ENCODE measurements at places on chromosomes 3 and 15.

DNA sequence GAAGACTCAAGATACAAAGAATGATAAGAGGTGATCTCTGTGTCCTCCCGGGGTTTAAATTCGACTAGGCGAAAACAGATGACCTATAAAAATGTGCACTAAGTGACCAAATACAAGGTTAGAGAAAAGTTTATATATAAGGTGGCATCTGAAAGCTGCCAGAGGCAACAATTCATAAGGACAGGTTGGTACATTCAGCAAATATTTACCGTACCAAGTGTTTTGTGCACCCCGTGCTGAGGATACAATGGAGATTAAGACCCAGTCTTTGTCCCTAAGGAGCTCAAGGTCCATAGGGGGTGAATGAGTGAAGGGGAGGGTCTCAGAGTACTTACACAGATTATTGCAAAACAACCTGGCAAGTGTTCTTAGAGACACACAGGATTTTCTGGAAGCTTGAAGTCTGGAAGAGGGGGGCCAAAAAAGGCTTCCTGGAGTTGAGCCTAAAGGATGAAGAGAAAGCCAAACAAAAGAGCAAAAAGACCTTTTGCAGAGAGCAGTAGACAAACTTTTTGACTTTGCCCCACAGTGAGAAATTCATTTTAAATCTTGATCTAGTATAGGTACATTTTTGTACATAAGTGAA is 71.4 kb upstream of the LRIG1 start:
- no peak for DNase-seq

GRCh38 chr3:103195216-103195615 is 760.4 kb downstream of the ZPLD1 start:
- DNase-seq, result no peak

DNA sequence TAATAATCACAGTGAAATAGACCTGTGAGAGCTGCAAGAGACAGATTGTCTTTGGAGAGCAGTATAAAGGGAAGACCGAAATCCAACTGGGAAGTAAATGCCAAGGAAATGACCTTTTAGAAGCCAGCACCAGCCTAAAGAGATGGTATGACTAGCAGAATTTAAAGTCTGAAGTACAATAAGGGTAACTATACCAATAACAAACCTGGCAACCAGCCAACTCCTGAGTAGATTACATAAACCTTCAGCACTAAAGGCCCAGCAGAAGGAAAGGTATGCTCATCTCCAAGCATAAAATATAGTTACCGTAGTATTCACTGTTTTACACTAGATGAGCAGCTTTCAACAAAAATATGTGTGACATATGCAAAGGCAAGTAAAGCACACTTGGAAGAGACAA is 155.1 kb upstream of the SATB1 start:
- no peak for DNase-seq

DNA sequence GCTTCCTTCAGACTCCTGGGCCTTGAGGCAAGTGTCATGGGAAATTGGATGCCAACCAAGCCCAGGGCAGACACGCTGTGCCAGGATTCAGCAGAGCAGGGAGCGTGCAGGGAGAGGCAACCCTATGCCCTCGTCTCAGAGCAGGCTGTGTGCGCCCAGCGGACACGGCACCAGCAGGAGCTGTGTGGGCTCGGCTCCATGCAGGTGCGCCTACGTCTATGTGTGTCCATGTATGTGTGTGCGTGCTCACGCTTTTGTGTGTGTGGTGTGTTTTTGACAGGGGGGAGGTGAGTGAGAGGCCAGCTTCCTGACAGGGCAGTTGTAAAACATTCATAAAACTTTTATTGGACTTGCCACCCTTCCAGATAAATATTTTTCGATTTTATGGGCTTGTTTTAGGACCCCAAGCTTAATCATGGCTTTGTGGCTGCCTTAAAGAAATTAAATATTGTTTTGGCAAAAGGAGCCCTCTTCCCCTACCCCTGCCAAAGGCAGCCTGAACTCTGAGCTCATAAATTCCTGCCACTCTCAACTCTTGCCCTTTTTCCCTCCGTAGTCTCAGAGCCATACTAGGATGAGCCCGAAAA is 84.4 kb downstream of the DNAJB8 start:
- no peak for DNase-seq

DNA sequence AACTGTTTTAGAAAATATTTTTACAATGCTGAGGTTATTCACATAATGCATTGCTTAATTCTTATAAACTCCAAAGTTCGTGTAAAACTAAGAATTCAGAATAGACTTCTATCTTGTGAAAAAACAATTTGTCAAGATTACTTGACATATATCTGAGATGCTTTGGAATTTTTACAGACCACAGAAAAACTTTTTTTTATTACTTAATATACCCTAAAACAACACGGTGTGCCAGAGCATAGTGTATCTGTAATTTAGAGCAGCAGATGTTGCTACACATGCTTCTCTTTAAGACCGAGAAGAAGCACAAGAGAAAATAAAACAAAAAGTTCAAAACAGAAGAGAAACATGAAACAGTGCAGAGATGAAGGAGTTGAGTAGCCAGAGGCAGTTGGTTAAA is 26.4 kb downstream of the ASB7 start:
- DNase-seq, result no peak

DNA sequence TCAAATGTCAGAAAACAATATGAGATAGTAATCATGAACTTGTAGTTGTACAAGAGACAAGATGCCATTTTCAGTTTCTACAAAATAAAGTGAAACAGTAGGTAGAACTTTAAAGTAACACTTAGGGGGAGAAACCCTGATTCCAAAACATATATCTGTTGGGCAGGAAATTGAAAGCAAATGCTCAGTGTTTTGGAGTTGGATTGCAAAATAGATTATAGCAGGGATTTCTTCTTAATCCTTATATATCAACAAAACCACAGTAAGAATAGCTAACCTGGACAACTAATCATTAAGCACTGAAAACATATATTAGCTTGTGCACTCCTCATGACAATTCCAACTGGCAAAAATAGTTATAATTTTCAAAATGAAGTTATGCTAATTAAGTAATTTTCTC is 46.9 kb downstream of the COMMD2 start:
- no peak for DNase-seq

- no peak for DNase-seq
These were observed 178.7 kb upstream of the ANKRD28 start for GRCh38 chr3:15976524-15976923.

DNA sequence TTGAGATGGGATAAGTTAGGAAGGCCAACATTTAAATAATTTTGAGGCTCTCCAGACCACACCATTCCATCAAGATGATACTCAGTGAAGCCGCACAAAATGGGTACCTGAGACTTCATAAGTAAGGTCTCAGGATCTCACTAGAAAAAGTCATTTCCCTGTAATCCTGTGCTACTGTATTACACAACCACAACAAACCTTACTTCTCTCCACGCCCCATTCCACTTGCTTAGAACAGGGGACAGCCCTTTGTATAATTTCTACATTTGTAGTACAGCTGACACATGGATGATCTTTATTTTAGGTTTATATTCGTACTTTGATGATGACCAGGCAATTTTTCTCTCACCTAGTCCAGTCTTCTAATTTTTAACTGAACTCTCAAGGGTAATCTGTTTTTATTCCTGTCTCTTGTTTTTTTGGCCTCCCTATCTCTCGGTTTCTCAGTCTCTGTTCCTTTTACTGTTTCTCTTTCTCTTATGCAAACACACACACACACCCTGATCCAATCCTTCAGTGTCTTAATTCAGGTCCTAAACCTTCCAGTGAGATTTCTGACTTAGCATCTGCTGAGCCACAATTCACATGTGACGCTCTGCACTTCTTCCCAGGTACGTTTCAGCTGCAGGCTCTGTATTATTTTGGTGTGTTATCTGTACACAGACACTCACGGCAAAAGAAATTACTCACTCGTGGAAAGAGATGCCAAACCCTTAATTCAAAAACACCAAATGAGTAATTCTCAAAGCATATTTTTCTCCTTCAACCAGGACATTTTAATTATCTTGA is 223.2 kb upstream of the THBS1 start:
- no peak for DNase-seq

- no peak for DNase-seq
These were observed 90.8 kb downstream of the MCTP2 start for GRCh38 chr15:94322141-94322540.

- no peak for DNase-seq
These were observed 200.8 kb upstream of the TMCO5A start for GRCh38 chr15:37733628-37734027.

GRCh38 chr3:196771067-196771466 is 31.4 kb downstream of the PAK2 start:
- DNase-seq, result no peak

DNA sequence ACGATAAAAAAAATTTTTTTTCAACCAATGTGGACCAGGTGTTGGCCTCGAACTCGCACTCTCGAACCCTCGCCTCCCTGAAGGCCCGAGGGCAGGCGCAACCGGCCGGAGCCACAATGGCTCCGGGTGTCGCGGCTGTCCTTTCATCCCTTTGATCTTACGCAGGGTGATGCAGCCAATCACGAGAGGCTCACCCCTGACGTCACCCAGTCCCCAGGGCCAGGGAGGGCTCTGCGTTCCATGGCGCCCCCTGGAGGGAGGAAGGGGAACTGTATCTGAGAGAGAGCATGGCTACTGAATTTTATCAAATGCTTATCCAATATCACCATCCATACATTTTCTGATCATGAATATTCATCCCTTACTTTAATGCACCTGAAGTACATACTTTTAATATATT is 15.4 kb upstream of the GMNC start:
- DNase-seq, result no peak

GRCh38 chr15:79973456-79974195 is 2.6 kb upstream of the BCL2A1 start:
- DNase-seq, result no peak

DNA sequence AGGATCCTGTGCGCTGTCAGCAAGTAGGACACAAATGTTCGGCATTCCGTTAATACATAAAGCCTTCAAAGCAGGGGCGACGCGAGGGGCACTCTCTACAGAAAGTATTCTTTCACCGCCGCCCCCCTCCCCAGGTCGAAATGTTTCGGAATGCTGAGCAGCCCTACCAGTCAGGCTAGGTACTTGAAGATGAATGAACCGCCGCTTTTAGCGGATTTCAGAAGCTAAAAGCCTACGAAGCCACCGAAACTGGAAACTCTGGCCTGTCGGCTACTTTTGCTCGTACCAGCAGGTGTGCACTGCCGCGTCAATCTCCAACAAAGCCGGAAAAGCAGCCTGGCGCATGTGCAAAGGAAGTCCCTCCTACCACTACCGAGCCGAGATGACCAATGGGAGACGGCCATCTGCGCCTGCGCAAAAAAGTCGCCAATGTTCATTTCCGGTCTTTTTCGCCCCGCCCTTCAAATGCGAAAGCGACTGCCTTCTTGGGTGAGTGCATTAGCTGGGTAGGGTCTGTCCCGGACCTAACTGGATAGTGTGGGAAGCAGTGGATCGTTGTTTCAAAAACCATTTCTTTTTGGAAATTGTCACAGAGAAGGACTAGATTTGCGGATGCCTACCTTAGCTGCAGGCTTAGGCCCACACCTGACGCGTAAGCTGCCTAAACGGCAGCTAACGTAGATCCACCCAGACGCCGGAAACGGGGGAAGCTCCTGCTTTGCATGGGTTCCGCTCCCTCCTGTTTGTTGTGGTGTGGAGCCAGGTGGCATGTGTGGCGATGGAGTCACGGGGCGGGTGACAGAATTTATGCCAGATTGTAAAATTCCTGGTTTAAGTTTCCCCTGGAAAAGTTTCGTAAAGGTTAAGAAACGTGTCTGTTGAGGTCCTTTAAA is at the start of gene WDR5B:
WDR5B (minus strand) TSS at position 301 of the 893 bp plus-strand sequence. CDS start 534 bp downstream, outside the sequence.
- DNase-seq, result peak; percentile 99

GRCh38 chr3:99708207-99708745 is 69.9 kb downstream of the COL8A1 start:
- DNase-seq, result no peak

DNA sequence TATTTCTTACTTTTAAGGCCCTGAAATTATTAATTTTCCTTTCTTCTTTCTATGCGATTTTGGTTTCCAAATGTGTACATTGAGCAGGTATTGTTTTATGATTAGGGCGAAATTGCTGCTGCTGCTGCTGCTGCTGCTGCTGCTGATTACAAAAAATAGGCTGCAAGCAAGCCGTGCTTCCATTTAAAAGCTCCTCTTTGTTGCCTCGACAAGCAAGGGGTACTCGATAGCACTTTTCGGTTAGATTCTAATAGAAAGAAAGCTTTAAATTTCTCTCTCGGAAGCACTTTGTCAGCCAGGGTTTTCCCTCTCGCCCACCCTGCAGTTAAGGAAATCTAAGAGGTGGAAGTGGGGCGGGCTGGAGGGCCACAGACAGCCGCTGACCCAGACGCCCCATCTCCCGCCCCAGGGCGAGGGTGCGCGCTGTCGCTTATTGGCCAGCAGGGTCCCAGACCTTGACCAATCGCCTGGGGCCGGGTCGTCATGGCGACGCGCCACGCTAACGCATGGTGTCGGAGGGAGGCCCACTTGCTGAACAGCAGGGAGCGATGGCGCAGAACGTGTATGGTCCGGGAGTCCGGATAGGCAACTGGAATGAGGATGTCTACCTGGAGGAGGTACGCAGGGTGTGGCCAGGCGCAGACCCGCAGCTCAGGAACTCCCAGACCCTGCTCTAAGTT is at the start of gene CFAP161:
CFAP161 (plus strand) TSS at position 489 of the 680 bp plus-strand sequence; CDS start at position 549, 60 bp downstream.
- DNase-seq, result no peak

DNA sequence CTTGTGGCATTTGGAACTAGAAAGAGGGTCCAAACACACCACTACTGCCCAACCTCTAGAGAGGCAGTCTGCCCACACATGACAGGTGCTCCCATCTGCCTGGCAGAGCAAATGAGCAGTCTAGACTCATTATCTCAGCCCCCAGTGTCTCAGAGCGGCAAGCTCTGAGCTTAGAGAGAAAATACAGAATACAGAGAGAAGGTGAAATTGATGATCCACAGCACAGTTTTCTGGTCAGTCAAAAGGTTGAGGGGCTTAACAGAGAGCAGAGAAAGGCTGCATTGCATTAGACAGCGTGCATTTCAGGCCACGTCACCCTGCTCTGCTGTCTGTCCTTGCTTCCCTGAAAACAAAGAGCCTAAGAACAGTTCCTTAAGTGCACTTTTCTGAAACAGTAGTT is 135.1 kb downstream of the KCNMB2 start:
- DNase-seq, result no peak

GRCh38 chr3:38563886-38564270 is 67.7 kb downstream of the EXOG start:
- no peak for DNase-seq

DNA sequence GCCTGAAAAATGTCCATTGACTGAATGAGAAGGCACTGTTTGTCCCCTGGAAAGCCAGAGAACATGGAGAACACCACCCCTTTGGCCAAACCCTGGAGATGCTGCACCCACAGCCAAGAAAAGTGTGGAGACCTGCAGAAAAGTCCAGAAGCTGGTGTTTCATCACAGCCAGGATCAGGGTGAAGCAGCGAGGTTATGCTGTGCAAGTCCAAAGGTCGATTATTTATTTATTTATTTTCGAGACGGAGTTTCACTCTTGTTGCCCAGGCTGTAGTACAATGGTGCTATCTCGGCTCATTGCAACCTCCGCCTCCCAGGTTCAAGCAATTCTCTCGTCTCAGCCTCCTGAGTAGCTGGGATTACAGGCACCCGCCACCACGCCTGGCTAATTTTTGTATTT is 5.5 kb upstream of the CTSH start:
- DNase-seq, result no peak

- DNase-seq, result no peak
These were observed 1.3 kb upstream of the ACKR2 start for GRCh38 chr3:42807929-42808328.

Measured in stimulated activated CD8-positive, alpha-beta memory T cell treated with anti-CD3 and anti-CD28 coated beads, Interleukin-4, amount 100 ng/mL, for 4 hours (primary cell).